Occipital lobe (tissue), 3 donors: ENCODE measurements at places on chromosomes 1 and 21. TPM values are rescaled to one million over a fixed set of nuclear protein-coding genes. Genes with fewer than 3 reads are reported as not detected.

DNA sequence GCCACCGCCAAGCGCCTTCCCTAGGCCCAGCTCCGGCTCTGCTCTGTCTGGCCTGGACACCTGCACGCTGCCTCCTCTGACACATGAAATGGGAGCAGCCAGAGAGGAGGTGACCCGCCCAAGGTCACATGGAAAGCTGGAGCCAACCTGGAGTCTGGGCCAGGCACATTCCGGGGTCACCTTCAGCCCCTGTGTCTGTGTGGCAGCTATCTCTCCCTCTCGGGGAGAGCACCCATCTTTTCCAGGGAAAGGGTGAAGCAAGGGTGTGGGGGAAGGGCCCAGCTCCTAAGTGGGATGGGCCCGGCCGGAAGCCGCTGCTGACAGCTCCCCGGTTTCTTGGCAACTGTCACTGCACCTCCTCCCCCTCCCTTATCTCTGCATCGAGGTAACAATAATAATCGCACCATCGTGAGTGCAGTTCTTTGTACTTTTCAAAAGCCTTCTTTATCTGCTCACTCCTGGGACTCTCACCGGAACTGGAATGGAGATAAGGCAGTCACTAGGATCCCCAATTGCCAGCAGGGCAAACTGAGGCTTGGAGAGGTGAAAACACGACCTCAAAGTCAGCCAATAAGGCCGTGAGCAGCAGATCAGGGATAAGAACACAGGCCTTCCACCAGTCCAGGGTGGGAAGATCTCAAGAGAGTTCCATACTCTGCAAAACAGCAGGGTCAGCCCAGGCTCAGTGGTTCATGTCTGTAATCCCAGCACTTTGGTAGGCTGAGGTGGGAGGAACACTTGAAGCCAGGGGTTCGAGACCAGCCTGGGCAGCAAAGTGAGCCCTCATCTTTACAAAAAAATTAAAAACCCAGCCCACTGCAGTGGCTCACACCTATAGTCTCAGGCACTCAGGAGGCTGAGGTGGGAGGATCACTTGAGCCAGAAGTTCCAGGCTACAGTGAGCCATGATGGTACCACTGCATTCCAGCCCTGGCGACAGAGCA is 36.9 kb downstream of the RAP1GAP start:
- DNase-seq, result no peak

DNA sequence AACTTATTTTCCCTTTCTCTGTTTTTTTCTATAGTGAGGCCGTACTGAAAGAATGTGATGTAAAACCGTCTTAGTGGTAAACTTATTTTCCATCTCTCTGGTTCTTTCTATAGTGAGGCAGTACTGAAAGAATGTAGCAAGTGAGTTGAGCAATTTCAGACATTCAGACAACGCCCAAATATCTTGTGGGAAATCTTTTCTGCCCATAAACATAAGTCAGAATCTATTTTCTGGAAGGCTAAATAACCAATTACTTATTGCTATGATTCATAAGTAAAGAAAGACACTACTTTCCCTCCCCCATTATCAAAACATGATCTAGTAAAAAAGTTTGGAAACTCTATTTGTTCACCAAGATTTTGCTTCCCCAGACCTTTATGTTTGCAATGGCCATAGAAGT is 18.8 kb upstream of the SCCPDH start:
- DNase-seq, result no peak

The TRIM63 gene
- 0.16 TPM for total RNA-seq

DNA sequence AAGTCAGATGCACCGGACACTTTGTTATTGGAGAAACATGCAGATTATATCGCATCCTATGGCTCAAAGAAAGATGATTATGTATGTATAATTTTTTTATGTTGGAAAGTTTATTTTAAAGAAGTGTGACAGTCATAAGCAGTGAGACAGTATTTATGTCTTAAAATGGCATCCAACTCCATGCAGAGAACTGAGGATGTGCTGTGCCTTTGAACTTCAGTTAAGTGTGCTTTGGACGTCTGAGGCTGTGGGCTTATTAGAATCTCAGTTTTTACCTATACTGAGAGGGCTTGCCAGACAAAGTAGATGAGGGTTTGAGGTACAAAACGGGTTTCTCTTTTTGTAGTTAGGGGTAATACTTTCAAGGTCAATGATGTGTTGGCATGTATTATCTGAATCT is 1.5 kb downstream of the RABGGTB start:
- no peak for DNase-seq

The TTC39A gene
- 0.78 TPM for total RNA-seq

DNA sequence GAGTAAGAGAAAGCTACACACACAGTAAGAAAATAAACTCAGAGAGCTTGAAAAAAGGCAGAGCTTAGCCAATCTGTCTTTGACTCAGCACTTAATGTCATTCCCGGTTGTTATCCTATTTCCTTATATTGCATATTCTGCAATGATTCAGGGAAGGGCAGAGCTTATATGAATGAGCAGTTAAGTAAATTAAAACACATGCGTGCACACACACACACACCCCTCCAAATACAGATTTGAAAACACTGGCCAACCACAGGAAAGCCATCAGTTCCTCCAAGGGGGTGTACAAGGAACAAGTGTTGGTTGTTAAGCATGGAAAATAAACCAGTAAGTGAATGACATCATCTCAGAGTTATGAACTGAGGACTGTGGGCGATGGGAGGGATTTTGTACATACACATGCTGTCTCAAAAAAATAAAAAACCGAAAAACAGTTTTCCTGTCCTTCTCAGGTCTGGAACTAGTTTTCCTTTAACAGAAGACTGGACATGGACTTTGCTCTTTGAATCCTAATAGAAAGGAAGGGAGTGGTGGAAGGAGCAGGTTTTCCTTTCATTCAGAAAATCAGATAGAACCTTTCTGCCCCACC is 1.0 kb downstream of the IQGAP3 start:
- no peak for DNase-seq

DNA sequence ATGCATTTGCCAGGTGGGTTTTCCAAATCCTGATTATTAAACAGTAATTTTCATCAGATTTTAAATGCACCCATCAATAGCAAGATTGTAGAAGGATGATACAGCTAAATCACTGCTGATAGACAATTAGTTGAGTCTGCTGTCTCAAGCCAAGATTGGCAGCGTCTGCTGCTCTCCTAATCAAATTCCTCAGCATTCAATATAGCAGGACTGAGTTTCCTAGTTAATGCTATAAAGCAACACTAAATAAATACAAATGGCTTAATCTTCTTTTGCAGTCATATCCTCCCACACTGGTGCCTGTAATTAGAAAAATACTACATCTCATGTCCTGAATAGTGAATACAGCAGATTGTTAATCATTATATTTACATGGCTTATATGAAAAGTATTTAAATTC is 1028.8 kb downstream of the ADGRL2 start:
- no peak for DNase-seq

DNA sequence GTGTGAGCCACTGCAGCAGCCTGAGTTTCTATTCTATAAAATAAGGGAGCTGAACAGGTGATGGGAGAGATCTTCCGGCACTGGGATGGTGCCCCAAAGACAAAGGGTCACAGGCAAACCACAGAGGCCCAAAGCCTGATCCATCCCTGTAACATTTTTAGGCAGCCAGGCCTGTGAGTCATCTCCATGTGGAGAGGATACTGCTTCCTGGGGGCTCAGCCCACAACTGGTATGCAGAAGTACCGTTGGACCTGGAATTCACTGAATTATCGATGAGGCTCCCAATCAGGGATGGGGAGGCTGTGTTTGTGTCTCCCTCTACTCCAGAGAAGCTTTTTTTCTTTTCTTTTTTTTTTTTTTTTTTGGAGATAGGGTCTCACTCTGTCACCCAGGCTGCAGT is 48.8 kb upstream of the WASF2 start:
- DNase-seq, result no peak

The GJA4 gene
- 3.4 TPM for total RNA-seq

- no peak for DNase-seq
Observed at GRCh38 chr1:53345996-53346813, 18.3 kb upstream of the LRP8 start.

DNA sequence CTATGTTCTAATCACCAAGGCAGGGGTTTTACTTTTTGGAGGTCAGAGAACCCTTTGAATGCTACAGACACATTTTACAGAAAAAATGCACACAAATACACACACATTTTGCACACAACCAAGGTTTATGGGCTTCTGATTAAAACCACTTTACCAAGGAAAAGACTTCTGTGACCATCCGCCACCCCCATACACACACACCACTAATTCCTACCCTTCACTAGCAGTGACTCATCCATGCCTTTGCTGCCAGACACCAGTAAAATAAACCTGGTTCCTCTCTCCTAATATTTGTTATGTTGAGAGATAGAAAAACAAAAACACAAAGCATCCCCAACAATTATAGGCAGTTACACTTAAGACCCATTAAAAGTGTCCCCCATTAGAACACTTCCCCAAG is 12.9 kb downstream of the PIGM start:
- no peak for DNase-seq

DNA sequence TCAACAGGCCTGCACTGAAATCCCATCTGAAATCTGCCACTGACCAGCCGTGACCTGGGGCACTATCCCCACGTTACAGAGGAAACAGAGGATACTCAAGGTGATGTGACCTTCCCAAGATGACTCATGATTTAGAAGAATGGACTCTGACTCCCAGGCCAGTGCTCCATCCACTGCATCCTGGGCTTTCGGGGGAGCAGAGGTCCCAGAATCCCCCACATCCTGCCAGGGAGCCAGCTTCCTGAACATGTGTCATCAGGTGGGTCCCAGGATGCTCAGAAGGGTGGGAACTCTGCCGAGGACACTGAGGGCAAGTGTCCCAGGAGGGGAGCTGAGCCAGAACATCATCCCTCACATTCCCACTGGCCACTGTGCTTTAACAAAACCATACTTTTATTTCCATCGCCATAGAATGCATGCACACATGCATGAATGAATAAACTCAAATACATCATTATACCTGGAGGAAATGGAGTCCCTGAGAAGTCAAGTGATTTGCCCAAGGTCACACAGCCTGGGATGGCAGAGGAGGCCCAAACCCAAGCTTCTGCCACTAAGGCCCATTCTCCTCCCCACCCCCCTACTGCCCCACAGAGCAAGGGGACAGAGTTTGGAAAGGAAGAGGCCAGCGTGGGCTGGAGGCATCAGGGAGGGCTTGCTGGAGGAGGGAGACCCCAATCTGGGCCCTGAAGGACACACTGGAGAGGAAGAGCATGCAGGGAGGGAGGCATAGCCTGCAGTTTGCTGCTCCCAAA is 189.4 kb downstream of the MATN1 start:
- no peak for DNase-seq

DNA sequence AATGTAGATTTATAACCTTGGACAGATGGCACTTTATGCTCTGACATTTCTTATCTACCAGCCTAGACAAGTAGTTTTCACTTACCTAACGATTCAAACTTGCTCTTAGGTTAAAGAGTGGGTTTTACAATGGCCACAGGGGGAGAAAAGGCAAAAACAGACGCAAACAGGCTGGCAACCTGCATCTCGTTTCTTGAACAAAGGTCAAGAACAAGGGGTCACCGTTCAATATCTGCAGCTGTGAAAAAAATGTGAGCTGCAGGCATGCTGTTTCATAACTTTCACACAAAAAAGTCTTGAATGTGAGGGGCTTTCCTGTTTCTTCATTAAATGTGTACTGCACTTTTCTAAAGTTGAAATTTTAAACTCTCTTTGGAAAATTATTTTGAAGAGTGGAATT is 49.4 kb downstream of the SYDE2 start:
- DNase-seq, result no peak

The HCRTR1 gene
- 1.1 TPM for total RNA-seq

- no peak for DNase-seq
Observed at GRCh38 chr1:101153692-101154091, 83.1 kb upstream of the S1PR1 start.

DNA sequence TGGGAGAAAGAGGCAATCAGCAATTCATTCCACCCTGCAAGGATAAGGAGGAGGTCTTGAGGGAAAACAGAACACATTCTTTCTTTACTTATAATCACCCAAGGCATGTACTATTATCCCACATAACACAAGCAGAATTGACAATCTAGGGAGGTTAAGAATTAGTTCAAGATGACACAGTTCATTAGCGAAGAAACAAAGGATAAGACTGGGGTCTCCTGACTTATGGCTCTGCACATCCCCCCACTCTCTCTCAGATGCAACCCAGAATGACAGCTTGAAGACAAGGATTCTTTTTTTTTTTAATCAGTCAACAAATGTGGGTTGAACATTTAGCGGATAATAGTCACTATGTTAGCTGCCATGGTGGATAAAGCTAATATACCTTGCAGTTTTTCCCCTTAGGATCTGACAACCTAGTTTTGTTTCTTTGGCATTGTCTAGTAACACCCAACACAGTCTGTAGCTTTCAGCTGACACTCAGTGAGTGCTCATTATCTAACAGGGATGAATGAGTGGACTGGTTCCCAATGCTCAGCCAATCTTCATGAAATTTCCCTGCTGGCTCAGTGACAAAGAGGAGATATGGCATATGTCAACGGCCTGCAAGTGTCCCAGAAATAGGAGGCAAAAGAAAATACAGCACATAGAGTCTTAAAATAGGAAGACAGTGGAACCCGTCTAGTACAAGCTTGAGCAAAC is 35.1 kb downstream of the RXRG start:
- DNase-seq, result no peak

GRCh38 chr1:204003536-204003935 is 69.4 kb upstream of the SOX13 start:
- DNase-seq, result no peak

The PDC gene
- total RNA-seq, result not detected

The WNT9A gene
- total RNA-seq, result 1.9 TPM

DNA sequence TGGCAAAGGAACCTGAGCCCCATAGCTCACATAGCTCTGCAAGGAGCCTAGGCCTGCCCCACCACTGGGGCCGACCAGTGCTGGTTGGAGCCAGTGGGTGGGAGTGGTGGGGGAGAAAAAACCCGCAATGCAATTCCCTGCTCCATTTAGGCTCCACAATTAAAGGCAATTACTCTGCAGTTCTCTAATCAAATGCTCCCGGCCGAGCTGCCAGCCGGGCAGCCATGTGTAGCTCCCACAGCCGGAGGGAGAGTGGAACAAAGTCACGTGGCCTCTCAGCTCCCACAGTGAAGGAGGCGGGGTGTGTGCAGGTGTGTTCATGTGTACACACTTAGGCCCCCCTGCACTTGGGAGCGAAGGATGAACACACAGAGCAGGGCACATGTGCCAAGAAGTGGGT is 81.6 kb downstream of the KIRREL1 start:
- DNase-seq, result no peak

DNA sequence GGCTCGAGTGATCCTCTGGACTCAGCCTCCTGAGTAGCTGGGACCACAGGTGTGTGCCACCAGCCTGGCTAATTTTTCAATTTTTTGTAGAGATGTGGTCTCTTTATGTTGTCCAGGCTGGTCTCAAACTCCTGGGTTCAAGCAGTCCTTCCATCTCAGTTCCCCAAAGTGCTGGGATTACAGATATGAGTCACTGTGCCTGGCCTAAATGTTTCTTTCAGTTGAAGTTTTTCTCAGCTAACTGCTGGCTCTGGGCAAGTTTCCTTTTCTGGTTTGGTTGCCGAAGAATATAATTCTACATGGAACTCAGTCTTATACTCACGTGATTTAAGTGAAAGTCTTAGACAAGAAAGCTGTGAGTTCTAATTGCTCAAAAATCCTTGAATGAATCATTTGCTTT is 57.0 kb downstream of the SASS6 start:
- DNase-seq, result no peak

- DNase-seq, result no peak
Observed at GRCh38 chr21:16900685-16901084, 612.2 kb upstream of the CXADR start.
